AG08395 (cell line): ENCODE measurements at places on chromosomes 12 and 14.

DNA sequence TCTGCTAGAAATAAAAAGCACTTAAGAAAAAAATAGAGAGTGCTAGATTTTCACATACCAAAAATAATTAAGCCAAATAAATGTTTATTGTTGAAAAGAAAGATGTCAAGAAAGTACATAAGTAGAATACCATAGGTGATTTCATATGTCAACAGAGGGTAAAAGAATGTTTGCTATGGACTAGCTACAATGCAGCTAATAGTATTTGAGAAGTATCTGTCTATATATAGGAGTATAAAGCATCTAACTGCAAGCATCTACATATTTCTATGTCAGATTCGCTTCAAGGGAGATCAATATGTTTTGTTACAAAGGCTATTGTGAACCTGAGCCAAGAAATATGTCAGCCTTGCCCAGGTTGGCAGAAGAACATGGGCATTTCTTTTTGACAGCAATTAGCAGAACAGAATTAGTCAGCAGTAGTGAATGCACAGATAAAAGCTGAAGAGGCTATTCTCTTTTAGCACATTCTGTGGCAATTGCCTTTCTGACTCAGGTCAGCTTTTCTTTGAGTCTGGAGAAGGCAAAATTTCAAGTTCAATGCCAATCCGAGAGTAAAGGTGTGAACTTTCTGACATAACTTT lies 140.1 kb downstream of the ALG10B start:
- DNase-seq: no peak

- no peak for DNase-seq
Observed at GRCh38 chr12:53600490-53601295, 25.5 kb downstream of the ATF7 start.

GRCh38 chr12:53128780-53129569 lies 25.7 kb downstream of the SOAT2 start:
- no peak for DNase-seq

DNA sequence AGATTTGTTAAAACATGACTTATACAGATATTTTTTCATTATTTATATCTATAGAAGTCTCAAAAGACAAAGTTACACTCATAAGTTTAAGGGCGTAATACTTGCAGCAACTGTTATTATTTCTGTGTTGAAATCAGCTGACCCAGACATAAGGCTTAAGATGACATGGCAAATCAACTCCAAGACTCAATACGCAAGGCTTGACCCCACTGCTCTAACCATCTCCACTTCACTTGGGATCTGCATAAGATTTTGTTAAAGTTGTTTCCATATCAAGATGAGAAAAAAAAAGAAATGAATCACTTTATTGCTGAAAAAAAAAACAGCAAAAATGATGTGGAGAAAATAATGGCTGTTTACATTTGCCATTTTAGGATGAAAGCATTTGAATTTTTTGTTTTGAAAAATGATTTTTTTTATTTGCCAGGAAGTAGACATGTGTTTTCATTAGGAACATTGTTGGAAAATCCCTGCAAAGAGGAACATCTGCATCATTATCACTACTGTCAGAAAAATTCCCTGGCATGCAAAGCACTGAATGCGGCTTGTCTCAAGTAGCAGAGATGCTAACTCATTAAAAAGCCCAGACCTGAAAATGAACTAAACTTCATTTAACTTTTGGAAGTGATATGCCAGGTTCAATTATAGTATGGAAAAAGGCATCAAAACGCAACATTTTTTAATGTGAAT lies 73.5 kb downstream of the LIN7A start:
- DNase-seq: peak; percentile 20

- no peak for DNase-seq
Observed at GRCh38 chr14:99264691-99265450, 7.1 kb downstream of the BCL11B start.

GRCh38 chr12:114700392-114701103 lies 16.6 kb upstream of the TBX3 start:
- DNase-seq: no peak

DNA sequence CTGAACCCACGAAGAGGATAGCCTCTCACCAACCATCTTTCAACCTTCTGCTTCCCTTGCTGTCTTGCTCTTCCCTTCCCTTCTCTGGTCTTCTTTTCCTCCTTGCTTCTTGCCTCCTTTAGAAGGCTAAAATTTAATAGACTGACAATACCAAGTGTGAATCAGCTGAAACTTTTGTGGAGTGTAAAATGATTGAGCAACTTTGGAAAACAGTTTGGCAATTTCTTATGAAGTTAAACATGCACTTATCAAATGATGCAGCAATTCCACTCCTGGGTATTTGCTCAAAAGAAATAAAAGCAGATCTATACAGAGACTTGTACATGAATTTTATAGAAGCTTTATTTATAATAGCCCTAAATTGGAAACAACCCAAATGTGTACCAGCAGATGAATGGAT lies 3.3 kb upstream of the KRT86 start:
- DNase-seq: no peak

- DNase-seq: no peak
Observed at GRCh38 chr12:93713060-93713459, 35.9 kb downstream of the CRADD start.

- DNase-seq: no peak
Observed at GRCh38 chr12:96534339-96534738, 45.0 kb downstream of the CFAP54 start.

DNA sequence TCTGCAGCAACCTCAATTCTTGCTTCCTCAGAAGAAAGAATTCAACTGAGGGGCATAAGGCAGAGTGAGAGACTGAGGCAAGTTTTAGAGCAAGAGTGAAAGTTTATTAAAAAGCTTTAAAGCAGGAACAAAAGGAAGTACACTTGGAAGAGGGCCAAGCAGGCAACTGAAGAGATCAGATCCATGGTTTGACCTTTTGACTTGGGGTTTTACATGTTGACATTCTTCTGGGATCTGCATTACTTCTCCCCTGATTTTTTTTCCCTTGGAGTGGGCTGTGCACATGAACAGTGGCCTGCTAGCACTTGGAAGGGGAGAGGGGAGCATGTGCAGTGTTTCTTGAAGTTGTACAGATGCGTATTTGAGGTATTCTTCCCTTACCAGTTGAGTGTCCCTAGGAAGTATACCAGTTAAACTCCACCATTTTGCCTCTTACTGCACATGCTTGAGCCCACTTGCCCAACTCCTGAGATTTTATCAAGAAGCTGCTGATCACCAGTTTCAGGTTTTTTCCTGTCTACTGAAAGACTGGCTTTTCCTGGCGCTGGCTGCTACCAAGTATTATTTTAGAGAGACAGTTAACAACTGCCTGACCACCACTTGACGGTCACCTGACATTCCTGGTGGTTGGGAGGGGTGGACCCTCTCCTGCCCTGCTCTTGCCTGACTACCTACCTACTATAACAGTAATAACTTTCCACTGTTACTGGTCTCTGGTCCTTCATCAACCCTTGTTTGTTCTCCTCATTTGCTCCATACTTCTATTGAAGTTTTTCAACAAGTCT lies 26.0 kb upstream of the TMTC2 start:
- DNase-seq: no peak

GRCh38 chr14:38080696-38081095 lies 127.0 kb upstream of the SSTR1 start:
- DNase-seq: no peak

GRCh38 chr14:74527736-74528280 lies 34.2 kb downstream of the ISCA2 start:
- DNase-seq: no peak

GRCh38 chr14:35730871-35731270 lies 78.2 kb downstream of the RALGAPA1 start:
- DNase-seq: no peak

DNA sequence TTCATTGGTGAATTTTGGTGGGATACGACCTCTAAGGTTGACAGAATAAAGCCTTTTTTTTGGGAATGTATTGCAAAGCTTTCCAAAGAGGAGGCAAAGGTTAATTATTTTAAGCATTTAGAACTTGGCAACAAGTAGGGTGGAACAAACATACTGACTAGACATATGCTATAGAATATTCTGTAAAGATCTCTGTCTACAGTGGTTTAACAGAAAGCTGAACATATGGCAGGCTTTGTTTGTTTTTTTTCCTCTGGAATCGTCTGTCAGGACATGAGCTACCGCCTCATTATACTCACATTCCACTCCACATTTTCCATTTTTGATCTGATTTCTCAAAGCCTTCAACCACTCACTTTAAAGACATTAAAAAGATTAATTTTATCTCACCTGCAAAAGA lies 153.4 kb upstream of the PELI2 start:
- no peak for DNase-seq

DNA sequence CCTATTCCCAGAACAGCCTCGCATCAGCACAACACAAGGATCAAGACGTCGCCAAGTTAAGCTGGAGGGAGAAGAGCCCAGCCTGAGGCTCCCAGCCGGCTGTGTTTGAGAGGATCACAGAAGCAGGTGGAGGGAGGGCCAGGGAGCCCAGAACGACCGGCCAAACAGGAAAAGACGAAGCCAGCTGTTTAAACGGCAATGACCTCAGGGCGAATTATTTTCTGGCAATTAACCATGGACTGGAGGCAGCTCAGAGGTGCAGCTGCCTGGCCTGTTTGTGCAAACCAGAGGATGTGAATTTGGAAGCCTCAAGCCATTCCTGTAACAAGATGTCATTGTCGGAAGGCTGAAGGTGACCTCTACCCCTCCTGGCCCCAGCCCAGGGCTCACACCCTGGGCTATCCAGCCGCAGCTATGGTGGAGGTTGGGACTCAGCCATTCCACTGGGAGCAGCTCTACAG lies 175.8 kb upstream of the PRMT8 start:
- peak; percentile 22 for DNase-seq

DNA sequence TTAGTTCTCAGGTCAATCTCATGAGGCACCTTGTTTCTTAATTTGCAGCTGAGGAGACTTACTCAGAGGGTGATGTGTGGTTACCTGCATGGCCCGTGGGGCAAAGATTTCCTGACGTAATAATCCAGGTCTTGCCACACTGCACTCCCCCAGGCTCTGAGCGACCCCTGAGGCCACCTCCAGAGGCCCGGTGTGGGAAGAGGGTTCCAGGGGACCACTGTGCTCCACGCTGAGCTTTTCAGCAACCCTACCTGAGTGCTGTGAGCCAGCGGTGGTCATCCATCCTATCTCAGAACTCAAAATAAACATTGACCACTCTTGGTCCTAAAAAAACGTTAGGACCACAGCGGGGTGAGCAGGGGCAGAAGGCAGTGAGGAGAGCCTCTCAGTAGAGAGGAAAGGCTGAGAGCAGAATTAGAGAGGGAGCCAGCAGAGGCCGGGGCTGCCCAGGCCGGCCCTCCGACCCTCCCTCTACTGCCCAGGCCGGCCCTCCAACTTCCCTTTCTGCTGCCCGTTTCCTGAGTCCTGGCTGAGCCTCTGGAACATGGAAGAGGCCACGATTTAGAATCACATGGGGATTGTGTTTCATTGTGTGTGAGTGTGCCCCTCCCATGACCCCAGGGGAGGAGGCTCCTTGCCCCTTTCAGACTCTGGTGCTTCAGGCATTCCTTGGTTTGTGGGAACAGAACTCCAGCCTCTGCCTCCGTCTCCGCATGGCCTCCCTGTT lies 188.2 kb upstream of the DIO3 start:
- no peak for DNase-seq

GRCh38 chr12:14883686-14884085 lies 2.0 kb downstream of the MGP start:
- no peak for DNase-seq

DNA sequence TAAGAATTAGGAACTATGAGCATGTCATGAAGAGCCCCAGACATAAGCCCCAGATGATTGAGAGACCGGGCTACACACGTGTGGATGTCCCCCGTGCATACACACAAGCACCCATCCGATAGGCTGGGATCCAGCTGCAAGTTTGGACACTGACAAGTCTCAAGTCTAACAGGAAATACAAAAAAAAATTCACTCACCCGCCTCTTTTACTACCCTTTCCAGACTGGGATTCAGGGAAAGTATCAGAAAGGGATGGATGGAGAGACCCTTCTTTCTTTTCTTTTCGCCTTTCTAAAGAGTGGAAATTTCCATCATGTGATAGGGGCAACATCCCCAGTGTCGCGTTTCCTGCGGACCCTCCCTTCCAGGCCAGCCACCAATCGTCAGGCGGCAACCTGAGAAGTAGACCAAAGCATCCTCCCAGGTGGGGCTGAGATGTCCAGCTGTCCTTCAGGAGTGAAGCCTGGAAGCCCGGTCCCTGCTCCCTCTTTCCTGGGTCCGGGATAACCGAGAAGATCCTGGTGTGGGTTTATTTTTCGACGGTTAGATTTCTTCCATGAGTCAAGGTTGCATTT lies 6.4 kb upstream of the SLC38A4 start:
- no peak for DNase-seq

- no peak for DNase-seq
Observed at GRCh38 chr14:105842105-105842504, 315.7 kb downstream of the TMEM121 start.

DNA sequence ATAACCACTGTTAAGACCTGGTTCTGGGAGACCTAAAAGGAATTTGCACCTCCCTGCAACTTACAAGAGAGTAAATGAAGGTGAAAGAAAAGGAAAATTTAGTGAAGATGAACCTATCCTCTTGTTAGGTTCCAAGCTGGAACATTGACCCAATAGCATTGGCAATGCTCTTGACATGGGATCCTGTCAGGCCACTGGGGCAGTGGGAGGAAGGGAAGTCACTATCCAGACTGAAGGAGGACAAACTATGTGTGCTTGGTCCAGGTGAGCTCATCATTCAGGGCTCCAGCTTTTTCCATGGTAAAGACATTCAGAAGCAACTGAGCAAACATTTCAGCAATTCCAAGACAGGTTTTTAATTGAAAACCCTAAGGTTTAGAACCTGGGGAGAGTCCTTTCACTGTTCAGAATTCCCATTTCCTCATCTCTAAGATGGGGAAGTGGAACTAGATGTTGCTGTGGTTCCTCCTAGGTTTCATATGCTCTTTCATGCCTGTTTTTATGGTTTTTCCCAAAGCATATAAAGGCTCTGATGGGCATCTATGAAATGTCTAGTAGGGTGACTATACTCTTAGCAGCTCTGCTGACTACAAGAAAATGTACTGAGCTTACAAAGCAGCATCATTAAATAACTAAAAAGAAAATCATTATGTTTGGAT lies 33.1 kb downstream of the MAPK1IP1L start:
- DNase-seq: no peak

GRCh38 chr14:104931304-104931770 lies 6.7 kb downstream of the PLD4 start:
- no peak for DNase-seq

DNA sequence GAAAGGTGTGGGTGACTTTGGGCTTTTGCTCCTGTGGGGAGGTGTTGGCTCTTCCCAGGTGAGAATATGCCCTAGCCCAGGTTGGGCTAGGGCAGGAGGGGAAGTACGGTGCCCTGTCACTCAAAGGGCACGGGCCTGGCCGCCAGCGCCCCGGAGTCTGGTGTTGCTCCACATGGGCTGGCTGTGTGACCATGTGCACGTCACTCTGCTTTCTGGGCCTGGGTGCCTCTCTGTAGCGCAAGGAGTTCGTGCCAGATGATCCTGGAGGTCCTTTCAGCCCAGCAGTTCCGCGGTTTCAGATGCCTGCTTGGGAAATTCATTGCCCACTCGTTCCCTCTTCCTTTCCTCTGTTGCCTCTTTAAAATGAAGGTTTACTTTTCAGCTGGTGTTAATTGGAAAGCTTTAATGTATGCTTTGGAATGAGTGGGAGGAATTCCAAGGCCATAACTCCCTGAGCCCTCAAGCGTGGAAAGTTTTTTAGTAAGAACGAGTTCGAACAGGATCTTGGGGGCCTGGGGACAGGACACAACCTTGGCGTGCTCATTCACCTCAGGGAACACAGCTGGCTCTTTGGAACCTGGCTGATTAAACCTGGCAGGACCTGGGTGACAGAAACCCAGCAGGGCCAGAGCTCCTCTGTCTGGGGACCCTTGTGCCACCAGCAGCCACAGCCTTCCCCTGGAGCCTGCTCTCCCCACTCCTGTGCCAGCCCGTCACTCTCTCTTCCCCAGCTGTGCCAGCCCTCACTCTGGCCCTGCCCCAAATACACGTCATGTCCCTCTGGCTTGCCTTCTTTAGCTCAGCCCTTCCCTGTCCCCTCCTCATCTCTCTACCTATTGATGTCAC lies 42.8 kb downstream of the TSPAN9 start:
- peak; percentile 76 for DNase-seq
